ENCODE measurements at places on chromosomes 6 and 20.

- DNase-seq, result no peak
These were observed 172.0 kb downstream of the EYA2 start for GRCh38 chr20:47066484-47067270.

- DNase-seq, result no peak
These were observed 54.4 kb downstream of the DTNBP1 start for GRCh38 chr6:15608396-15608795.

DNA sequence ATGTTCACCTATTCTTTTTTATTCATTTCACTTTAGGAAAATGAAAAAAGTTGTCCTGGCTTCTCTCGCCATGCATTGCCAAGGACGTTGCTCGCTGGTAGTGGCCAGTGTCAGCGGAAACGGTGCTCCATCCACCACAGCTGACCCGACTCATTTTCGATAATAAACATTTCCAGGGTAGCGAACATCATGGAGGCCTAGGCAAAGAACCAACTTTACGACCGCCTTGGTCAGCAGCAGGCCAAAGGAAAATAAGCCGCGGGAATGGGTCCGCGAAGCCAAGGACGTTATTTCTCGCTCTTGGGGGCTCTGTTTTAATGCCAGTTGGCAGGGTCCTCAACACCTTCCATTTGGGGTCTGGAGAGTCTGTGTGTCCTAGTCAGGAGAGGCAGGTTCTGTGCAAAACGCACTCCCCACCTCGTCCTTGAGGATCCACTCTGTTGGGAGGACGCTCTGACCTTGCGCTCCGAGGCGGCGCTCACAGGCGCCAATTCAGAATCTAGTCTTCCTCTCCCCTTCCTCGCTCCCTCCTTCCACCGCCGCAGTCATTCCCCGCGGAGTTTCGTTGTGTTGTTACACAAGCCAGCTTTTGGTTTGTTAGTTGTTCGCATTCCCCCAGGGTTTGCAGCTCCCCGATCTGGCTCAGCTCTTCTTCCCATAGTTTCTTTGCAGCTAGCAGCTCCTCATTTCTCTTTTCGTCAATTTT, 4.1 kb upstream of the PAX1 start:
- DNase-seq, result no peak

DNA sequence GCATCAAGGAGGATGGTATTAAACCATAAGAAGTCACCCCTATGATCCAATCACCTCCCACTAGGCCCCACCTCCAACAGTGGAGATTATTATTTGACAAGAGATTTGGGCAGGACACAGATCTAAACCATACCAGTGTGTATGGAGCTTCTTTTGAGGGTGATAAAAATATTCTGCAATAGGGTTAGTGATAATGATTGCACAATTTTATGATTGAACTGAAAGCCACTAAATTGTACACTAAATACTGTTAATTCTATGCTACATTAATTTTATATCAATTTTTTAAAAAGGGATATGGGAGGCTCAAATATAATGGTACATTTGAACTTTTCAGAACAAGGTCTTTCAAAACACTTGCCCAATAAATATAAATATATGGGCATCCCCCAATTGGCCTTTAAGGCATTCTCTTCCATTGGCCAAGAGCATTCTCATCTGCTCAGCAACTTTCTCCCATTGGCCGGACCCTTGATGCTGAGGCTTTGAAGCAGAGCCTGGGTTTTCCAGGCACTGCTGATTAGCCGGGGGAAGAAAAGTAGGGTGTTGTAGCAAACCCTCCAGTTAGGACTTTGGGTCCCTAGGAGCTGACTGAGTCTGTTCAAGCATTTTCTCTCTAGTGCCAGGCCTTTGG, 209.9 kb downstream of the LRFN2 start:
- no peak for DNase-seq

GRCh38 chr6:145199961-145200360, 535.4 kb downstream of the EPM2A start:
- DNase-seq, result no peak

DNA sequence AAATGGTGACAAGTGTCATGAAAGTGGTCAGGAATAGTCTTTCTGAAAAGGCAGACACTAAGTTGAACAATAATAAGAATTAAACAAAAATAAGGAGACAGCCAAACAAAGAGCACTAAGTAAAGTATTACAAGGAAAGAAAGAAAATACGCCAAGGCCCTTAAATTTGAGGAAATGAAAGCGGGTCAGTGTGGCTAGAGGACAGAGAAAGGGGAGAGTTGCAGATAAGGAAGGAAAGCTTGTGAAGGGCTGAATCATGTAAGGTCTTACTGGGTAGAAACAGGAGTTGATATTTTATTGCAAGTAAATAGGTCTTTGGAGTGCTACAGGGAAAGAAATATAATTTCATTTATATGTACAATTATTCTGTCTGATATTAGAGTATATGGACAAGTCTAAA, 732.1 kb downstream of the EPHA7 start:
- no peak for DNase-seq

GRCh38 chr6:156699017-156699421, 78.2 kb upstream of the ARID1B start:
- no peak for DNase-seq

- no peak for DNase-seq
These were observed 118.3 kb downstream of the KHDC1L start for GRCh38 chr6:73107016-73107415.

DNA sequence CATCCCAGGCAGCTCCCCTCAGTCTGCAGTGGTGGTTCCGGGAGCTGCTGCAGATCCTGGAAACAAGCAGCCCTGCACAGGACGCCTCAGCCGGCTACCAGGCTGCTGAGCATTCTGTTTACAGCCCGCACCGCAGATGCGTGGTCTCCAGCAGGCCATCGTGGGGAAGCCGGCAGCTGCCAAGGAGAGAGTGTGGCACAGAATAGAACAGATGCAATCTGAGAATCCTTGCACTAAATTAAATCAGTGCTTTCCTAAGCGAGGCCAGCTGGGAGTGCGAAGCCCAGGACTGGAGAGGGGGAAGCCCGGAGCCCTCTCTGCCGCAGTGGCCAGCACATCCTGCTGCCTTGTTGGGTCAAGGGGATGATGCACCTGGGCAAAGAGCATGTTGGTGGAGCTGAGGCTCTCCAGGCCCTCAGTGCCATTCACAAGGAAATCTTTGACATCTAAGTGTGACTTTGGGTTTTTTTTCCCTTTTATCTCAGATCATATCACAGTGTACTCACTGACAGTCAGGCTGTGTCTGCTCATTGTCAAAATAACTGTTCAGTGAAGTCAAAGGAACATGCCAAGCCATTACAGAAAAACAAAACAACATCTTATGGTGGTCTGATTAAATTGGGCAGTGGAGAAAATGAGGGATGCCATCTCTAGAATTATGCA, 118.1 kb downstream of the SYNDIG1 start:
- no peak for DNase-seq

DNA sequence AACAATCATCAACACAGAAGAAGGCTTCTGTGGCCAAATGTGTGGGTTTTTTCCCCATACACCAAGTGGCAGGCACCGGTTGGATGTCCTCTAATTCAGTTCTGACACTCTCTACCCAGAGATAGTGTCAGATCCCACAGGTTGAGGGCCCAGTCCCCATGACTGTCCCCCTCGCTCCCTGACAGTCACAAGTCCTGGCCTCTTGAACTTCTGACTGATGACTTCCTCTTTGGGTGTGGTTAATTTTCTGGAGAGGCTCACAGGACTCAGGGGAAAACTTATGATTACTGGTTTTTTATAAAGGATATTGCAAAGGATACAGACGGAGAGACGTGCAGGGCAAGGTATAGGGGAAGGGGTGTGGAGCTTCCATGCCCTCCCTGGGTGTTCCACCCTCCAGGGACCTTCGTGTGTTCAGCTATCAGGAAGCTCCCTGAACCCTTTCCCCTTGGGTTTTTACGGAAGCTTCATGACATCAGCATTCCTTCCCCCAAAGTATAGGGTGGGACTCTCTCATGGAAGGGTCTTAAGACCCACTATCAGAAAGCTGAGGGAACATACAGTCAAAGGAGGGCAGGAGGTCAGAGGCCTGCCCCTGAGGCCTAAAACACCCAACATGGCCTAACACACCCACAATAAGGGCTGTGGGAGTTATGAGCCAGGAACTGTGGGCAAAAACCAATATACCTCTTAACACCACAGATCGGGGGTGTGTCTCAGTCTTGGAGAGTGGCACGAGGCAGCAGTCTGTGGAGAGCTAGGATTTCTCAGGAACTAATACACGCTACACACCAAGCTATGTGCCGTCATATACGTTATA, 33.3 kb downstream of the FARS2 start:
- DNase-seq, result no peak

- DNase-seq, result no peak
These were observed 106.4 kb upstream of the CEP162 start for GRCh38 chr6:84333842-84334241.

GRCh38 chr6:141321493-141322347, 811.0 kb upstream of the GJE1 start:
- no peak for DNase-seq

DNA sequence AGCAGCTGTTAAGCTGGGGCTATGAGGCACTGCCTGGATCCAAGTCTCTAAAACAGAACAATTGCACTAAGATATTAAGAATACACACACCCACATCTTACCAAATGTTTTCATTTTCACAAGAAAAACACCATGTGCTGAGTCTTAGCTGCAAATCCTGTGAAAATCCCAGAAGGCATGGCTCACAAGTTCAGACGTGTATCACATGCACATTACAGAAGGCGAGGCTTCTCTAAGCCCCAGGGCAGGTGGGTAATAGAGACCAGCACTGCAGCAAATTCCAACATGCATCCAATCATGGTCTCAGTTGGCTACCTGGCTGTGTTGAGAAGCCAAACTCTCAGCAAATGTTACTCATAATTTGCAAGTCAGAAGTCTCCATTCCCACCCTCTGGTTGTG, 16.2 kb upstream of the CST3 start:
- no peak for DNase-seq

GRCh38 chr20:40519918-40520317, 169.1 kb downstream of the MAFB start:
- no peak for DNase-seq

DNA sequence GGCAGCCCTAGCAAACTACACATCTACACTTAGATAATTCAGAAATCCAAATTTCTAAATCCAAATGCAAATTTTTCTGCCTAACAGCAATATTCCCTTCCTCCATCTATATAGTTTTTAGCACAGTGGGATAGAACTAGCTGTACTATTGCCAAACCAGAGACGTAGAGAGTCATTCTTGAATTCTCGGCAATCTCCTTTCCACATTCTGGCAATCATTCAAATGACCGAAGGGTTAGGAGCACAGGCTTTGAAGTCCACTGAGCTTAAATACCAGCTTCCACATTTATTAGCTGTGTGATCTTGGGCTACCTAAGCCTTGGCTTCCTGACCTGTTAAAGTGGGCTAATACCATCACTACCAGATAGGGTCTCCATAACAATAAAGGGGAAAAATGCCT, 3.1 kb upstream of the RPS12 start:
- DNase-seq, result no peak

GRCh38 chr6:169789146-169789943, 37.9 kb downstream of the ERMARD start:
- no peak for DNase-seq

DNA sequence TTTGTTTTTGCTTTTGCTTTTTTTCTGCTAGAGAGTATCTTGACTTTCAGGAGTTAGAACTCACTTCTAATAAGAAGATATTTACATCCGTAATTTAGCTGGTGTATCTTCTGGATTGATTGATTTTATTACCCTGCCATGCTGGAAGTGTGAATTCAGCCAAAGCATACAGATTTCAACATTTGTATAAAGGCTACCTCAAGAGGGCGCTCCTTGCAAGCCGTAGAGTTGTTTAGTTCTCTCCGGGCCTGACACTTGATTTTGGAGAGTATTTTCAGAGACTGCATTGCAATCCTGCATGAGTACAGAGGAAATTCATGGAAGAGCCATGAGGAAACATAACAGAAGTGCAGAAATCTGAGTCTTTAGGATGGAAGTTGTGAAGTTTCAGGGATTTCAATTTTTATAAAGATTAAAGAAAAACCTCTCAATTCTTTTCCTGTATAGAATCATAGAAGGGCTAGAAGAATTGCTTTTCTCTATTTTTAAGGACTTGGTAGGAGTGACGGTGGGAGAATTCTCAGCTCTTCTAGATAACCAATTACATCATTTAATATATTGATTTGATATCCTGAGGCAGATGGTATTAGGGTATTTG, 66.7 kb upstream of the TIAM2 start:
- DNase-seq, result peak; percentile 7

- no peak for DNase-seq
These were observed 243.2 kb upstream of the ARID1B start for GRCh38 chr6:156533872-156534524.

GRCh38 chr6:138465007-138465645, 34.2 kb downstream of the NHSL1 start:
- no peak for DNase-seq

- no peak for DNase-seq
These were observed 216.7 kb downstream of the ZDHHC14 start for GRCh38 chr6:157597461-157598312.

DNA sequence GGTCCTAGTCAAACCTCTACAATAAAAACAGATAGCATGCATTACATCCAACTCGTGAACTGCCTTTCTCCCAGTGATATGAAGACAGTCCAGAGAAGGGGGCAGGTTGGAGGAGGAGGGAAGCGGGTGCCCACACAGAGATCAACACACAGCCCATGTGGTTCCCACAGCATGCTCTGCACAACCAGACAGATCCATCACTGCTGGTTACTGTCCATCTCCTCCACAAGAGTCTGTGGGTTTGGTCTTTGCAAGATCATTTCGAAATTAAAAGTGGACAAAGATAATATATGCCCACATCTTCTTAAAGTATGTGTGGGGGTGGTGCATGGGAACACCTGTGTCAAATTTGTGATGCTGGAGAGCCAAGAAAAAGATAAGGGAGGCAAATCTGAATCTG, 215.5 kb downstream of the GMDS start:
- DNase-seq, result no peak

DNA sequence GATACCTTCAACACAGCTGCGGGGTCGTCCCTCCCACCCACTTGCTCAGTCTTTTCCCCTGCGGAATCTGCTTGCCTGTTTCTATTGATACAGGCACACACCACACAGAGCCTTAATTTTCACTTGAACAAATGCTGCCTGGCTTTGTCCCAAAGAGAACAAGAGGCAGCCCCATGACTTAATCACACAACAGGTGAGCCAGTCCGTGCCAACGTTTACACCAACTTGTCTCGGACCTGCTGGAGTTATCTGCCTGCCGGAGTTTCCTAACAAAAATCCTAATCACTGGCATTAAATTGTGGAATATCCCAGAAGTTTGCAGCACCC, 186.8 kb upstream of the RREB1 start:
- no peak for DNase-seq

GRCh38 chr6:34791701-34792604, at the start of gene BLTP3A:
TSS of gene BLTP3A (plus strand) at chr6:34792083. CDS start at chr6:34792251, 168 bp downstream.
- no peak for DNase-seq

GRCh38 chr20:45950330-45950646, 15.8 kb downstream of the PCIF1 start:
- DNase-seq, result no peak

GRCh38 chr20:54534101-54534500, 58.7 kb downstream of the DOK5 start:
- DNase-seq, result no peak

GRCh38 chr6:46969206-46969605, 47.5 kb upstream of the ADGRF5 start:
- DNase-seq, result no peak

Data from GOT3 (cell line).